ENCODE measurements at places on chromosomes 4 and X.

DNA sequence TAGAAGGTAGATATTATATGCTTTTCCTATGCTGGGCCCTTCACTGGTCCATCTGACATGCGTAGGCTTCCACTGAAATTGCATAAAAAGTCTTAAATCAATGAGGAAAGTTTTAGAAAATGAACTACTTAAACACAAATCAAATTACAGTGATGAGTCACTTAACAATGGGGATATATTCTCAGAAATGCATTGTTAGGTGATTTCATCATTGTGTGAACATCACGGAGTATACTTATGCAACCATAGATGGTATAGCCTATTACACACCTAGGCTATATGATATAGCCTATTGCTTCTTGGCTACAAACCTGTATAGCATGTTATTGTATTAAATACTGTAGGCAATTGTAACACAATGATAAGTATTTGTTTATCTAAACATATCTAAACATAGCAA, 10.3 kb downstream of the STAP1 start:
- no peak for DNase-seq

GRCh38 chr4:77652237-77652897, 46.7 kb downstream of the CXCL13 start:
- DNase-seq = no peak

DNA sequence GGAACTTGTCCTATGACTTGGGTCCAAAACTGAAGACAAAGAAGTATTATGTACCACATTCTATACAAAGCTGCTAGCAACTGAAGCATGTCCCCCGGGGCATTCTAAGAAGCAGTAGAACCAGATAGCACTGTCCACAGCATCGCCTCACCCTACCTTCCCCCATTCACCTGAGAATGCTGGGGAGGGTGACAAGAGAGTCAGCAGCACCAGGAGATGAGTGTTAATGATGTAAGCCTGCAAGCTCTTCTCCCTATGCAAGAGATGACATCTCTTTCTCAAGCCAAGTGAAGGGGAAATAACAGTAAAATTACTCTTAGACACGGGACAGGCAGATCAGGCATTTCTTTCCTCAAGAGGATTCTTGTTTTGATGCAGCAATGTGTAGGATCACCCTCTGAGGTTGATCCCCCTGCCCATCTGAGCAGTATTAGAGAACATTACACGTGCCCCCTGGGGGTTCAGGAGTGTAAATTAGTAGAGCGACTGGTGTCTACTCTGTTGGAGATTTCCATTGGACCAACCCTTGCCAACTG, 13.9 kb upstream of the TLR1 start:
- DNase-seq = no peak

GRCh38 chr4:105808030-105808749, 87.1 kb upstream of the NPNT start:
- DNase-seq = no peak

- DNase-seq = no peak
Observed at GRCh38 chr4:164377277-164377676, 376.7 kb upstream of the SMIM31 start.

GRCh38 chr4:53119680-53120079, 246.2 kb downstream of the SCFD2 start:
- DNase-seq = no peak

DNA sequence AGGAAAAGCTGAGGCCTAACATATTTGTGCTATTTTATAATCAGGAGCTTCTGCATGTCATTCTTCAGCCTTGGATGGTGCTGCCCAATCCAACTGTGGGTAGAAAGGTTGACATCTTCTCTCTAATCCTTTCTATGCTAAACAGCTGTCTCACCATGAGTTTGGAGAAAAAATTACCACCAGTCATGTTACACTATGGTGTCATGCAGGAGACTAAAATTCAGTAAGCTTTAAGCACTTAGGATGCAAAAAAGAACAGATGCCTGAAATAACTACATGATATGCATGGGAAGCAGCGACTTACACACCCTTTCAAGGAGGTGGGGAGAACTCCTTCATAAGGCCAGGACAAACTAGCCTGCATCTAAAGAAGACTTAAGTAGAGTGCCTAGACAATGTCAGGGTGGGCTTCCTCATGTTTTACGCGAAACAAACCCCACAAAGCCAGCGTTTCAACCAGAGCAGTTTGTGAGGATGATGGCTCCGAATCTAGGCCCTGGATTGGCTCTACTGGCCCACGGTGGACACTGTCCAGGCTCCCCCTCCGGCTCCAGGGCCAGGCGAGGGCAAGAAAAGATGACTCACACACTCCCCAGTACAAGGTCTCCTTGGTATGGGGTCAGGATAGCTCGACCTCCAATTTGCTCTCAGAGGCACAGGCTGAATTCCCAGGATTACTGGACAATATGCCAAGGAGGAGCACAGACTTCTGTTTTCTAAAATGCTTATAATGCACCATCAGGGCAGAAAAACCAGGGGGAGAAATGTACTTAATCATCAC, 45.1 kb downstream of the STX18 start:
- no peak for DNase-seq

DNA sequence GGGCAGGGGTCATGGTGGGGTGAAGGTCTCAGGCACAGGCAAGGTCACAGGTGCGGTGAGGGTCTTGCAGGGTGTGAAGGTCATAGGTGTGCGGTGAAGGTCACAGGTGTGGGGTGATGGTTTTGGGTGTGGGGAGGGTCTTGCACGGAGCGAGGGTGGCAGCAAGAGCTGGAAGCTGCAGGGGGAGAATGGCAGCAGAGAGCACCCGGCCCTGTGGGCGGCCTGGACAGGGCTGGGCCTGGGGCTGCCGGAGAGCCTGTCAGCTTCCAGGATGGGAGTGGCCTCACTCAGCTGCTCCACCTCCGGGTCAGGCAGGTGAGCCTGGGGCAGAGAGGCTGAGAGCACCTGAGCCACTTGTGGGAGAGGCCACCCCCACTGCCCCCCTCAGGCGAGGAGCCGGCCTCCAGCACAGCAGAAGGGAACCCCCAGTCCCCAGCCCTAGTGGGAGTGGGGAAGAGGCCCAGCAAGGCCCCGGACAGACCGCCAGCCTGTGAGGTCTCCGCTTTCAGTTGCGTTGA, 1.5 kb downstream of the MSANTD1 start:
- no peak for DNase-seq

GRCh38 chrX:30965767-30966166, 76.7 kb upstream of the TAB3 start:
- DNase-seq = no peak

DNA sequence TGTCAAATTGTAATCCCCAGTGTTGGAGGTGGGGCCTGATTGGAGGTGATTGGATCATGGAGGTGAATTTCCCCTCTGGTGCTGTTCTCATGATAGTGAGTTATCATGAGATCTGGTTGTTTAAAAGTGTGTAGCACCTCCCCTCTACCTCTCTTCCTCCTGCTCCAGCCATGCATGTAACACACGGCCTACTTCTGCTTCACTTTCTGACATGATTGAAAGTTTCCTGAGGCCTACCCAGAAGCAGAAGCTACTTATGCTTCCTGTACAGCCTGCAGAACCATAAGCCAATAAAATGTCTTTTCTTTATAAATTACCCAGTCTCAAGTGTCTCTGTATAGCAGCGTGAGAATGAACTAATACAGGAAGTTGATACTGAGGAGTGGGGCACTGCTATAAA, 61.7 kb upstream of the DDX60 start:
- DNase-seq = no peak

- no peak for DNase-seq
Observed at GRCh38 chrX:67953658-67954057, 409.8 kb downstream of the AR start.

DNA sequence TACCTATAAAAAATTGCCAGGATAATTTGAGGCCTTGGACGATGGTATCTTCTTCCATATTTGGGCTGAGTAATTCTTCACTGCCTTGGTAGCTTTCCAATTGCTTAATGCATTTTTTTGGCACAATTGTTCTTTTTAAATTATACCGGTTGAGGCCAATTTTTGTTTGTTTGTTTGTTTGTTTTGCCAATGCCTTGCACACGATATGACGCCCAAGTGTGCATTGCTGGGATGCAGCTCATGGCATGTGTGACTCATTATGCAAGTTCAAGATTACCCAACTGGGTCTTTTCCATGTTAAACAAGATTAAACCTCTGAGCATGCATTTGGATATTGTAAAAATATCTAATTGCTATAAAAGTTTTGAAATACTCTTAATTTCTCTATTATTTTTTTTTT, 71.1 kb upstream of the KCNIP4 start:
- no peak for DNase-seq

DNA sequence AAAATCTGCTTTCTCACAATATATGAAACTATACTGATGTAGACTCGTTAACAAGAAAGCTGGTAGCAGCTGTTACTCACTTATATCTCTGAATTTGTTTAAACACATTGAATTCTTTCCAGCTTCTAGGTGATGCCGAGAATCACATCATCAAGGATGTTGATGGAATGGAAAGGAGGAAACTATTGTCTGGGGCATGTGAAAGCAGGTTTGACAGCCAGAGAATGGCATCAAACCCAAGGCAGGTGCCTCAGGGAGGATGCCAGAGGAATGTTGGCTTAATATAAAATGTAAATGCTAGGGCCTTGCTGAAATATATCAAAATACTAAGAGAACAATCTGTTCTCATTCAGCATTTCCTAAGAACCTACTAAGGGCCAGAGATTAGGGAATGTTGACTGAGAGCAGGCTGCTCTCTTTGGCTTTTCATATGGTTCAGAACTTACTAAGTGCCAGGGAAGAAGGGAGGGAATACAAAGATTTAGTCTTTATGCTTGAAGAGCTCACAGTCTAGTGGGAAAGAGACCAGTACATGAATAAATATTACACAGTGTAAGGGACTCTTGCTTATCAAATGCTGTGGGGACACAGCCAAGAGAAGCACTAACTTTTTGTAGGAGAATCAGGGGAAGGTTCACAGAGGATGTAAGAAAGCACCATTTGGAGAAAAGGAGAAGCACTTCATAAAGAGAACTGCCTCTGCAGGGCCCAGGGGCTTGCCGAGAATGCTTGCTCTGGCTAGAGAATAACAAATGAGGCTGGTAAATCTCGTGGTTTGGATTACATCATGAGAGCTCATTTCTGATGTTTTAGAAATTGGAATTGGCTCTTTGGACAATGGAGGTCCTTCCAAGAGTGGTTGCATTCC, 14.7 kb downstream of the SLIT2 start:
- no peak for DNase-seq

- no peak for DNase-seq
Observed at GRCh38 chr4:99885063-99885664, 9.1 kb downstream of the LAMTOR3 start.

- no peak for DNase-seq
Observed at GRCh38 chrX:71183341-71183740, 38.7 kb downstream of the NLGN3 start.

GRCh38 chrX:111365770-111366325, 46.1 kb downstream of the DCX start:
- DNase-seq = no peak

DNA sequence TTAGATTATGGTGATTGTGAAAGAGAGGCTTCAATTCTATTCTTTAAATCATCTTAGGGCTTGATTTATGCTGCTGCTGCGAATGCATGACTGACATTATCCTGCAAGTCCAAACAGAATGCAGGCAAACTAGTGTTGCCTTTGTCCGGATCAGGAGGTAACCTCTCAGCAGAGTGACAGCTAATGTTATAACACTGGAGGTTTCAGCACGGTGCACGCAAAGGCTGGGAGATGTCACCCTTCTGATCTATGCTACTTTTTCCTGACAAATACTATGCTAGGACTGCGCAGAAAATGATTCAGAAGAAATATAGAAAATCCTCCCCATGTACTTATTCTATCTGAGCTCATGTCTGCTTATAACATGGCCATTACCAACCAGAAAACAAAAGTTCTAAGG, 48.2 kb downstream of the ANOS1 start:
- no peak for DNase-seq

DNA sequence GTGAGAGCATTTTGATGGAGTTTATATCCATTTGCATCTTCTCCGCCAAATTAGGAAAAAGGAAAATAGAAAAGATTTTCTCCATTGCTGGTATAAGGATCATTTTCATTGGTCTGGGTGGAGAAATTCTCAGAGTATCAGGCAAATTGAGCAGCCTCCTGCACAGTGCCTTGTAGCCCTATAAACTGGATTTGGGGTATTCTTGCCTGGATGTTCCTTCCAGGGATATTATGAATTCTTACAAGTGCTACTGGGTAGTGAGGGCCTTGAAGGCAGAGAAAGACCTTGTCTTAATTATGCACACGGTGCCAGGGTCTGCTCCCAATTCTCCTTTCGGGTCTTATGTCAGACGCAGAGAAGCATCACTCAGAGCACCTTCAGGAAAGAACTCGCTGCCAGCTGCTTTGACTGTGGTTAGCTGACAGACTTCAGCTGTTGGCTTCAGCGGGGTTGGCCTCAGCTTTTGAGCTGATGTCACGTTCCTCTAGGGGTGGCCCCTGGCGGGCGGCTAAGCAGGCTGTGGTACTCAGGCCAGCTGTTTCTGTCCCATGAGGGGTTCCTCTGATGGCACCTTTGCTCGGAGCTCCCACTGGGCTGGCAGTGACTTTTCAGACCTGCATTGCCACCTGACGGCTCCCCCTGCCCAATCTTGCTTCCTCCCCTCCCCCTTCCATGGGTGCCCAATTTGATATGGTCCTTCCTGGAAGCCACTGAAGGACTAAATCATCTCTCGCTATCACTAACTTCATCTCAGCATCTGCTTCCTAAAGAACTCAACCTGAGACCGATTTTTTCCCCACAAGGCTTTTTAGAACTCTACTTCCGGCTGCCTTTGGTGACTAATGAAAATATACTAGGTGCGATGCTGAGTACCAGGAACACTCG, 519.5 kb downstream of the BCOR start:
- no peak for DNase-seq

- DNase-seq = no peak
Observed at GRCh38 chr4:105966051-105966450, 70.8 kb downstream of the NPNT start.

GRCh38 chr4:2646396-2647149, 109.6 kb downstream of the TNIP2 start:
- DNase-seq = no peak

GRCh38 chrX:118677318-118677717, 50.1 kb upstream of the IL13RA1 start:
- no peak for DNase-seq

DNA sequence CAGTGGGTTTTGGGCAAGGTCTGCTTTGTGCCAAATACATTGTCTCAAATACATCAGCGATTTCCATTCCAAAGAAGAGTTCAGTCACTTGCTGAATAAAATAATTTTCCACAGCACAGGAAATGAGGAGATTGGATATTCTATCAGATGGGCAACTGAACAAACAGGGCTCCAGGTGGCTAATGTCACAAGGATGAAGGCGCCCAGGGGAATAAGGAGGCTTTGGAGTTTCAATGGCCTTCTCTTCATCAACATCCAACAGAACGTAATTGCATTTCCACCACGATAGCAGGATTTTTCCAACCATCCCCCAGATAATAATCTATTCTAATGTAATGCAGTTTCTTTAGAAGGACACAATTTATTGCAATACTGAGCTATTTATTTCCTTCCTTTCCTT, 104.7 kb upstream of the KLHL13 start:
- DNase-seq = no peak

Measured in T-helper 2 cell (primary cell).